GM12865 (cell line): ENCODE measurements at places on chromosomes 2 and 18.

DNA sequence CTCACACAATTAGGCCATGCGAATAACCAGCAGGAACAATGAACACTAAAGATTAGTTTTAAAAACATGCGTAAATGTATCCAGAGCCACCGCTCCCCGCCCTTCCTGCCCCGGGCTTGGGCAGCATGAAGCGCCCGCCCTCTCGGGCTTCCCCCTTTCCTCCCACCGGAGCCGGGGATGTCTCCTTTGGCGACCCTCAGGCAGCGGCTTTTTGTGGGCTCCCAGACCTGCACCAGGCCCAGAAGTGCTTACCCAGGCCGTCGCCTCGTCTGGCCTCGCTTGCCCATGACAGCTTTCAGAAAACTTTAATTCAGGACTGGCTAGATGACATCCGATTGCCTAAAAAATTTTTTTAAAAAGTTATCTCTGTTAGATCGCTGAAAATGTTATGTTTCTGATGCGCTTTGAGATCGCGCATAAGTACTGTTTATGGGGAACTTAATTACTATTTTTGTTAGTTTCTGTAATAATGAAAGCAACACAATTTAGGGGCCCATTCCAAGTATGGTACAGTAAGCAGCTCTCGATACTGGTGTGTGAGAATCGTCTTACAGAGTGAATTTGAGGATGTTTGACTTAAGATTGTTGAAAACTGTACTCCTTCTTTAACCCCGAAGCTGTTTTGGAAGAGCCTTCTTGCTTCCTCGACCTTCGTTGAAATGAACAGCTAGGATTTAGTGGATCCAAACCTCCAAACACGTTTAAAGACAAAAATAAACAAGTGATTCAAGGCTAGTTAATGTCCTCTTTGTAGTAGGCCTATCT lies 1.1 kb downstream of the MAP3K20 start:
- DNase-seq: peak; percentile 64

GRCh38 chr2:205785507-205786260 lies 103.4 kb downstream of the NRP2 start:
- no peak for DNase-seq

GRCh38 chr2:28638102-28638501 lies 113.5 kb upstream of the PPP1CB start:
- DNase-seq: no peak

GRCh38 chr2:11872247-11872947 lies 126.0 kb downstream of the LPIN1 start:
- DNase-seq: peak; percentile 72

DNA sequence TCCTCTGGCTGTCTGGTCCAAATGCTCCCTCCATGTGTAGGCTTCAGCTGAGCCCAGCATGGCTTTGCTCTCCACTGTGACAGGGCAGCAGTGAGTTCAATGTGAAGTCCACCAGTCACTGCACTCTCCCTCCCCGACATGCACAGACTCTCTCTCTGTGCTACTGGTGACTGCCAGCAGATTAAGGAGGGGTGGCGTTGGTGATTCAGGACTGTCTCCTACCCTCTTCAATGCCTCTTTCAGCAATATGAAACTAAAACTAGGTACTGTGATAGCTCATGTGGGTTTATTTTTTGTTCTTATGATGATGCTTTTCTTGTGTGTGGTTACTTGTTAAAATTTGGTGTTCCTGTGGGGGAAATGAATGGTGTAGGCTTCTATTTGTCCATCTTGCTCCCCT lies 201.0 kb upstream of the RBMS1 start:
- peak; percentile 5 for DNase-seq

- DNase-seq: no peak
Measured at GRCh38 chr2:219398721-219399363, 11.1 kb upstream of the DNPEP start.

GRCh38 chr2:39697454-39697853 lies 31.7 kb downstream of the TMEM178A start:
- DNase-seq: no peak

GRCh38 chr2:47822518-47822917 lies 39.6 kb downstream of the MSH6 start:
- DNase-seq: no peak
